Kidney tubule cell (primary cell): ENCODE measurements at places on chromosomes 7 and 10.

DNA sequence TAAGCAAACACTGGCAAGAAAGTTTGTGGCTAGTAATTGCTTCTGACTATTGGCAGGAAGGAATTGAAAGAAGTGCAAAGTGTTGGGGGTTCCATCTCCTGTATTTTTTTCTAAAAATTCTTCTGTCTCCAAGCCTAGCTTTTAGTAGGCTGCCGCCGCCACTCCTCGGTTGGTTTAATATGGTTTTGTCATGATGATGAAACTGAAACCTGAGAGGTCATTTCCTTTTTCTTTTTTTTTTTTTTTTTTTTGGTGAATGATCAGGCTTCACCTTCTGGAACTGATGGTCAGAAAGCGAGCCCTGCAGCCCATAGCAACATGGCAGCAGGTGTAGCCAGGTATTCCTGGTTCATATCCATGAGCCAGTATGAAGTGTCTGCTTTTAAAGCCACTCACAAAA lies 75.3 kb upstream of the AGBL3 start:
- DNase-seq, result no peak

GRCh38 chr10:123275136-123275564 lies 120.9 kb downstream of the BUB3 start:
- DNase-seq, result no peak

- no peak for DNase-seq
Observed at GRCh38 chr7:19552576-19552975, 156.3 kb downstream of the POLR1F start.

DNA sequence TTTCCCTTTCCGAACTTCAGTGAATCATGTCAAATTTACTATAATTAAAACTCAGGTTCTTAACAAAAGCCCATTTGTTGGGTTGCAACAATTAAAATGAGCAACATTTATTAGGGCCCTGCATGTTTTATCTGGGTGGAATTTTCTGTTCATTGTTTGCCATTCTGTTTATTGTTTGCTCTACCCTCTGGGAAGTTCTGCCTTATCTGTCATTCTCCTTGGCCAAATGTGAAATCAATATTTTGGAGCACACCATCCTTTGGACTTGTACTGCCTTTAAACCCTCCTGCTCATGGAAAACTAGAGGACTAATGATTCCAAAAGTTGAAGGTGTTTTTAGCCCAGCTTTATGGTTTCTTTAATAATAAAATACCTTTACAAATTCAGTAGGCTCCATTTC lies 134.5 kb upstream of the KCND2 start:
- DNase-seq, result no peak

GRCh38 chr7:118195837-118196474 lies 12.0 kb downstream of the LSM8 start:
- peak; percentile 59 for DNase-seq

DNA sequence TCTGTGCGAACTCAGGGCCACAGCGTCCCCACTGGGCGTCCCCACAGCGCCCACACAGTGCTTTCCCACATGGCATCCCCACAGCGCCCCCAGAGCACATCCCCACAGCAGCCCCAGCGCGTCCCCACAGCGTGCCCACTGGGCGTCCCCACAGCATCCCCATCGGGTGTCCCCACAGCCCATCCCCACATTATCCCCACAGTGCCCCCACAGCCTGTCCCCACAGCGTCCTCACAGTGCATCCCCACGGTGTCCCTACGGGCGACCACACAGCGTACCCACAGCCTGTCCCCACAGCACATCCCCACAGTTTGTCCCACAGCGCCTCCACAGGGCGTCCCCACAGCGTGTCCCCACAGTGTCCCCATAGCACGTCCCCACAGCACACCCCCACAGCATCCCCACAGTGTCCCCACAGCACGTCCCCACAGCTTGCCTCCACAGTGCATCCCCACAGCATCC lies 131.6 kb downstream of the ACTR3B start:
- DNase-seq, result no peak

- peak; percentile 6 for DNase-seq
Observed at GRCh38 chr7:1403638-1404459, 55.4 kb downstream of the MICALL2 start.

DNA sequence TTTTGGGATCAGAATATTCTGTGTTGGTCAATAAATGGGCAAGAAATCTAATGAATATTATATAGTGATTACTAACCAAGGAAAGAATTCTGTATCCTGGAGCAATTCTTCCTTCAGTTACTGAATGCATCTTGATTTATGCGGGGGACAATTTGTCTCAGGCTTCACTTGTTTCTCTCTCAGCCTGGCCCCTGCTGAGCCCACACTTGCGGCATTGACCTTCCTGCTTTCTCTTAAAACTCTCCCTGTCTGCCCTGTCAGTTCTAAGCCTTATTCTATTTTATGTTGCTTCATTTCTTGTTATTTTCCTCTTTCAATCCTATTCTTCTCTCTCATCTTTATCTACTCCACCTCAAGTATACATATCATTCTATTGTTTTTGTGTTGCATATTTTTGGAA lies 122.1 kb upstream of the TPK1 start:
- no peak for DNase-seq

- DNase-seq, result no peak
Observed at GRCh38 chr10:75440271-75440793, 8.9 kb downstream of the LRMDA start.

DNA sequence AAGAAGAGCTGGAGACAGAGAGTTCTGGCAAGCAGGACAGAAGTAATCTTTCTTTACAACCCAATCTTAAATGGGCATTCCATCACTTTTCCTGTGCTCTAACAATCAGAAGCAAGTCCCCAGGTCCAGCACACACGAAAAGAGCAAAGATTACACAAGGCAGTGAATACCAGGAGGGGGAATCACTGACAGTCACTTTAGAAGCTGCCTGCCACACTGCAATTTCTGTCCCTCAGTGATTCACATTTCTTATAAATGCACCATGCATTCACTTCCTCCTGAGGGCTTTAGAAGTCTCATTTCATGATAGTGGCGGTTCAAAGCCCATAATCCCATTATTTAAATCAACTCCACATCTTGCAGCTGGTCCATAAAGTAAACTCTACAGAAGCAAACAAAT lies 362.5 kb downstream of the POM121L12 start:
- peak; percentile 86 for DNase-seq

- DNase-seq, result no peak
Observed at GRCh38 chr7:70237256-70237655, 639.0 kb downstream of the AUTS2 start.

GRCh38 chr10:19164461-19164860 lies 115.9 kb downstream of the MALRD1 start:
- DNase-seq, result no peak

- no peak for DNase-seq
Observed at GRCh38 chr10:123781324-123781900, 110.2 kb downstream of the CPXM2 start.

- DNase-seq, result peak; percentile 21
Observed at GRCh38 chr10:71666639-71667386, 52.8 kb downstream of the C10orf105 start.

DNA sequence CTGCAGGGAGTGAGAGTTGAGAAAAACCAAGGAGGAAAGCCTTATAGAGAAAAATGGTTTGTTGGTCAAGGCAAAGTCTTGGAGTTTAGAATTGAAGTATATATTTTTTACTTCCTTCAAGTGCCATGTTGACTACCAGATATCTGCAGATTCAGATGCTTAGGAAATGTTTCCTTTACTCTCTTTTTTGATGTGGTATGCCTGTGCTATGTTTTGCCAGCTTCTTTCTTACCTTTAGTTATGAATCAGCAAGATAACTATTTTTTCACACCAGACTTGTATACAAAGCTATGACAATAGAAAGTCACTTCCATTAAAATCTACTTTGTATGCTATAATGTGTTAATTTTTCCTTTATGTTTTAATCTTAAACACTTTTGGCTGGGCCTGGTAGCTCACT lies 3.6 kb downstream of the R3HCC1L start:
- no peak for DNase-seq

GRCh38 chr10:102648889-102649796 lies 4.9 kb downstream of the TRIM8 start:
- peak; percentile 34 for DNase-seq

DNA sequence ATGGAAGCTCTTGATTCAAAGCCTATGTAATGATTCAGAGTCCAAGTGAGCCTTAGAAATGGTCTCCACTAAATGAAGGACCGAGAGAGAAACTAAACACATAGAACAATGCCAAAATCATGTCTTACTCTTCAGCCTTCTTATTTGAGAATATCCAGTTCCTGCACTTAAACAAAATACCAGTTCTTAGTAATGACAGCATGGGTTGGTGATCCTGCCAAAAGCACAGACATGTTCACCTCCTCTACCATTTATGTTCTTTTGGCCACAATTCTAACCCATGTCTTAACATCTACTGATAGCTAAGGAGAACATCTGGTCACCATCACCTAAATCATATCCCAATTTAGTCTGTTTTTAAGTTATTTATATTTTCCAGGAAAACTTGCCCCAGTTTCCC lies 239.6 kb upstream of the PTN start:
- DNase-seq, result no peak

DNA sequence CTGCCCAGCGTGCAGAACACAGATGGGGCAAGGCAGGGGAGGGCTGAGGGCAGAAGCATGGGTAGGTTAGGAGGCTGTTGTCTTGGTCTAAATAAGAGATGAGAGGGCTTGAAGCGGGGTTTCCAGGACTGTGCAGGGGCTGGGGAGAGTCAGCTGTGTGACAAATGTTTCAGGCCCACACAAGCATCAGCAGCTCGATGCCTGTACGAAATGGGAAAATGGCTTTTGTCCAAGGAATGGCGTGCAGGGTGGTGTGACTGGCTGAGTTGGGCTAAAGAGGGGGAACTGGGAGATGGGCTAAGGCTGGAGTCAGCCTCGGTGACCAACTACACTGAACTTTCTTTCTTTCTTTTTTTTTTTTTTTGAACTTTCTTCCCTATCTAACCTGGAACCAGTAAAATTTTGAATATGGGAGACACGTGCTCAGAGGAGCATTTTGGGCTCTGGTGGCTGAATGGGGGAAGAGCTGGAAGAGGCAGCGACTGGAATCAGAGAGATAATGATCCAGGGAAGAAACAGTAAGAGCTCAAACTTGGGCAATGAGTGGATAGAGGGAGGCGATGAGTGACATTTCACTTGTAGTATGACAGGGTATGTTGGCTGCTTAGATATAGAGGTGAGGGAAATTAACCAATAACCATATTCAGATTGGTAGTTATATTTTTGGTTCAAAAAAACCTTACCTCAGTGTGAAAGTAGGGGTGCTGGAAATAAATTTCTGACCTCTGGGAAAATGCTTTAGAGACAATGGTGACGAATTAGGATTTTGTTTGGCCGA lies 10.2 kb upstream of the EPHA1 start:
- no peak for DNase-seq

GRCh38 chr7:31763548-31763947 lies 76.5 kb downstream of the PPP1R17 start:
- no peak for DNase-seq

- no peak for DNase-seq
Observed at GRCh38 chr7:49702099-49702498, 71.3 kb upstream of the VWC2 start.

- DNase-seq, result no peak
Observed at GRCh38 chr7:67462781-67463191, 466.2 kb downstream of the TYW1 start.

DNA sequence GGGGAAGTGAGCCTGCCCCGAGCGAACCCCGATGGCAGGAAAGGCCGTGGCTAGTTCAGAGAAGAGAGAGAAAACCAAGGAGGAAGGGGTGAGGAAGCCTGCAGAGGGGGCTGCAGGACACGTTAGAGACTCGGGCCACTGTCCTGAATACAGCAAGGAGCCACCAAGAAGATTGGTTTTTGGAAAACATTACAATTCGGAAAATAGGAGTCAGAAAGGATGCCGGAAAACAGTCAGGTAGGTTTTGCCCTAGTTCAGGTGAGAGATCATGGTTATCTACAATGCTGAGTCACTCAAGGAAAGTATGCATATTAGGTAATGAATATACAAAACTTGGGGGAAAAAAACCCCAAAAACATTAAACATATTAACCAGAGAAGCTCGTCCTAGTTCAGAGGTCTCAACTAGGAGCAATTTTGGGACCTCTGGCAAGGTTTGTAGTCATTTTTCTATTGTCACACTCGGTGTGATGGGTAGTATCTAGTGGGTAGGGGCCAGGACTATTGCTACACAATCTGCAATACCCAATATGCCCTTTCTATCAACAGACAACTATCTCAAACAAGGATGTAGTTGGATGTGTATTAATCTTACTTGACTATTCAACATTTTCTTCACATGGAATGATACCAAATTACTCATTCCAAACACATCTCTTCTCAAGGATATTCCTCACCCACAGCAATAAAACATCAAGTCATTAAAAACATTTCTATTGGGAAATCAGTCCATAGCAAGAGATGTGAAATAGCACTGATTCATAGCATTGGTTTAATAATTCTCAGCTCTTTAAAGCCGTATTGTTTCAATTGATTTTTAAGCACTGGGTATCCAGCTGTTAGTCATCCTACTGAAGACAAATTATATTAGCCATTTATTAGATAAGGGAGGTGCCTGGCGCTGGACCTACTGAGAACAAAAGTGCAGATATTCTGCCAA lies 74.4 kb upstream of the RSU1 start:
- peak; percentile 98 for DNase-seq

- no peak for DNase-seq
Observed at GRCh38 chr7:17931069-17931468, 9.2 kb downstream of the SNX13 start.

GRCh38 chr10:92502296-92502808 lies 71.5 kb downstream of the IDE start:
- DNase-seq, result no peak
